ENCODE measurements at places on chromosomes 3 and 15.

DNA sequence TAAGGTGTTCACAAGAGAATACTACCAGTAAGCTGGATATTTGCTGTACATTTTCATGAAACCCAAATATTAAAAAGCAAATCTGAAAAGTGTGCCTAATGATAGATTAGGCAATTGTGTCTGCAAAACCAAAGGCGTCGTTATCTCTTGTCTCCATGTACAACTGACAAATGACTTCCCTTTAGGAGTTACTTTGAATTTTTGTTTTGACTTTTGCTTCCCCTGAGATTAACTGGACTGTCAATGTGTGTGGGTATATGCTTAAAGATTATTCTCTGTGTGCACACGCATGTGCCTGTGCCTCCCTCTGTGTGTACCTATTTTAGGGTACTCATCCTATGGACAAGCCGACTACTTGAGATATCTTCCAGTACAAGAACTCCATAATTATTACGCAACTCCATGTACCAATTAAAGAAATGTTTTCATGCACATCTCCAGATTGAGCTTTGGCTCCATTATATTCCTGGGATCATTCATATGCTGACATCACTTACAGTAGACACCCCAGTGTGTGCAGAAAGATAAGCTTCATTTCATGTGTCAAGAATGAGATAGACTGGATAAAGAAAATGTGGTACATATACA lies 431.2 kb upstream of the ADAMTS9 start:
- DNase-seq, result no peak

DNA sequence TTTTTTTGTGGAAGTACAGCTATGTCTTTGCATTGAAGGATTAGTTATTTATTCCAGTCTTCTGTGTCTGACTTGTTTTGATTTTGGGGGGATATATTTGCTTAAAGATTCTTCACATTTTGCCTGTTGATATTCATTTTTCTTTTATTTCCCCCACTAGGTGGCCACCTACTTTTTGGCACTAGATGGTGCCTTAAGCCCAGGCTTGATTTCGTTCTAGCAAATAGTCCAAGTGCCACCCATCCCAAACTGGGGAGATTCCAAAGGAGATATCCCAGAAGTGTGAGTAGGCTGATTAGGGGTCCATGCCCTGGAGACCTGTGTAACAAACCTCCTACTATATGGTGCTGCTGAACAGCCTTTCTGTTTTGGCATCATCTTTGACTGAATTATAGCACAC lies 80.0 kb upstream of the SPATA16 start:
- peak; percentile 8 for DNase-seq

DNA sequence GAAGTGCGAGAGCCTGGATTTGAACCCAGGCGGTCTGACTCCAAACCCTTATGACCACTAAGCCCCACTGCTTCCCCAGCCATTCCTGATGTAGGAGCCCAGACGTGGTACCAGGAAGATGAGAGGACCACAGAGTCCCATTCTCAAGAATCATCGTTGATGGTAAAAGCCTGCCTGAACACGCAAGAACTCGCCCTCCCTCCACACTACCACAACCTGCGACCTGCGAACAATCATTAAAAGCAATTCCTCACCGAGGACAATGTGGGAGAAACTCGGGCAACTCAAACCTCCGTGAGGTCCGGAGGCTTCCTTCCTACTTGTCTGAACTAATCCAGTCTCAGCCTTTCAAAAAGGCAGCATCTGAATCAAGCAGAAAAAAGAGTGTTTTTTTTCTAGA lies 10.3 kb downstream of the MAGI1 start:
- DNase-seq, result no peak

- DNase-seq, result no peak
Measured at GRCh38 chr3:120451272-120451761, 525 bp upstream of the FSTL1 start.

DNA sequence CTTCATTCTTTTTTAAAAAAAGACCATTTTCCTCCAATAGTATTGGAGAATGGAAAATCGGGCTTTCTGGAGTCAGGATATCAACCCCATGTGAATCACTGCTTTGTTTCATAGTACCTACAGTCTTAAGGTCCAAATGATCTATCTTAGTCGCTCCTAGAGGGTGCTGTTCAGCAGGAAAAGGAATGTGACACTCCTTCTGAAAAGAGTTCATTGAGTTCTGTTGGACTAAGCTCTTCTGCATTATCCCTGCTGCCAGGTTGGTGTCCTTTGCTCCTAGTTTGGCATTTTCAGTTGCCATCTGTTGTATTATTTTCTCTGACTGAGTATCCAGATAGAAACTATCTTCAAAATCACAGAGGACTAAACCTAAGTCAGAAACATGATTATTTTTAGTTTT lies 57.2 kb downstream of the POLQ start:
- no peak for DNase-seq

GRCh38 chr3:191166368-191166767 lies 32.7 kb upstream of the OSTN start:
- no peak for DNase-seq

DNA sequence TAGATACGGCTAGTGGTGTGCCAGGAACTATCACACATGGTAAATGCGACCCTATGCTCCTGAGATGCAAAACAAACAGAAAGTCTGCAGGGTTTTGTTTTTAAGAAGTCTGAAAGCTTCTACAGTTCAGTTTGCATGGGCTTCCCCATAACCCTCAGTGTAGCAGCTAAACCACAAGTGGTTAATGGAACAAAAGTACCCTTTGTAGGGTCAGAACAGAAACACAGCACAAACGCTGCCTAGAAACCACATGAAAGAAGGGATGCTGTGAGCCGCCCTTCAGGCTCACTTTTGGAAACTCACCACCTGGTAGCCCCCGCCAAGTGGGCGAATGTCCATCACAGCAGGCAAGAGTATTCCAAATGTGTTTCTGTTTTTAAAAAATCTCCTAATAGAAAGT lies 46.2 kb downstream of the CTDSPL start:
- DNase-seq, result no peak

- DNase-seq, result no peak
Measured at GRCh38 chr3:5430701-5431100, 243.2 kb downstream of the EDEM1 start.

- no peak for DNase-seq
Measured at GRCh38 chr3:109346770-109347295, 9.5 kb upstream of the DPPA4 start.

DNA sequence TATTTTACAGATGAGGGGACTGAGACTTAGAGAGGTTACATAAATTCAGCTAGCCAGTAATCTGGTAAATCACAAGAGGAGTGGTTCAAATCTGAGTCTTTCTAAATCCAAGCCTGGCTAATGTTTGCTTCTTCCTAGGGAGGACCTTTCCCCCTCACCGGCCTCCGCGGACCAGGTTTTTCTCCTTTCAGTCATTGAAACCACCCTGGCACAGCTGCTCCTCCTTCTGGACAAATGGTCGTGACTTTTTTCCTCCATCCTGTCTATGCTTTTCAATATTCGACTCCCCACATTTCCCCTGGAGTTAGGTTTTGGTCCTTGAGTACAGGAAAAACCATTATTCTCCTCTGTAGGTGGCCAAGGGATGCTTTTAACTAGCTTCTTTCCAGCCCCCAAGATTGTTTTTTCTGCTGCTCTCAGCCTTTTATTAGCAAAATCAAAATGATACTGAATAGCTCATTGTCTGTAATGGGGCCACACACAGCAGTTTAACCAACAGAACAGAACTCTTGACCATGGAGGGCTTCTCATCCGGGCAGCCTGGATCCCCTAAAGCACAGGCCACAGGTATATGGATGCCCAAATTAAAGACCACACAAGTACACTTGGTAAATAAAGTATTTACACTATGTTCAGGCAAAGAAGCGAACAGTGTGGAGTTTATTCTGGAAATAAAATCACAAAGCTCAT lies 85.9 kb upstream of the KLHL25 start:
- no peak for DNase-seq

DNA sequence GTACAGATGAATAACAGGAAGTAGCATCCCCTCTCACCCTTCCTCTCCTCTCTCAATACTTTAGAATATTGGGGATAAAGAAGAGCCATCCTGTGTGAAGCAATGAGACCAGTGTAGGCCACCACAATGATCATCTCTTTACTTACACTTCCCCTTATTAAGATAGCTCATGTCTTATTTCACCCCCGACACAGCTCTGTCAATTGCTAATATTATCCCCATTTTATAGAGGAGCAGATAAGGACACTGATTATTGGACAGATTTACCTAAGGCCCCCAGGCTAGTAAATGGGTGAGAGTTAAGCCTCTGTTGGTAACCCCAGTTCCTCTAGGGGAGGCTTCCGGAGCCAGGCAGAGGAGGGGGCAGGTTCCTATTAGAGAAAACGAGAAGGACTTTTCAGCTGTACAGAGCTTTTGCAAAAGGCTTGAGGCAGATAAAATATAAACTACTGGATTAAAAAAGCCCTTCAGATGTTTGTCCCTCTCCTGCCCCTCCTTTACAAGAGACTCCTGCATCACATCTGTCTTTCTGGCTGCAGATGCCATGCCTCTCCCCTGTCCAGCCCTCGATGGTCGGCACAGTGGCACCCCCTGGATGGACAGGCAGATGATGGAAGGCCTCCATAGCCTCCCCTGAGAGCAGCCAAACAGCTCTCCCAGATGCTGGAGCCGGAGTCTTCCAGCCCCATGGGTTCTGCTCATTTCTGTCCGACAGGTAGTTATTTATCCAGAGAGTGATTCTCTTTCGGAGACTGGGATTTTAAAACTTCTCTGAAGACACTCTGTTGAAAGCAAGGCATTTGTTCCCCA lies 49.4 kb upstream of the LCTL start:
- no peak for DNase-seq

GRCh38 chr3:49647741-49648140 lies 26.4 kb upstream of the APEH start:
- no peak for DNase-seq

DNA sequence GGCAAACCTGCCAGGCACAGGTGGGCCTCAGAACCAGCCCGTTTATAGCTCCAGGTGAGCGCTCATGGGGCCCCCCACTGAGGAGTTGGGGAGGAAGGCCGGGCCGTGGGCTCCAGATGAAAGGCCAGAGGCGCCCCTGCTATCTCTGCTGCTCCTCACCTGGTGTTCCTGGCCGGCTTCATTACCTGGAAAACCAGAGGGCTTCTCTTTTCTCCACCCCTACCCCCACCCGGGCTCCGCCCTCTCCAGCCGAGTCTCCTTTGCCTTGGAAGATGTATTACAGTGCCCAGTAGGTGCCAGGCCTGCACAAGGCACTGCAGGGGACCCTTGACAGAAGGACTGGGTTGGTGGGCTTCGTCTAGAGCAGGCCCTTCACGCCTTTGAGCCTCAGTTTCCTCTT lies 111.4 kb downstream of the WNT7A start:
- no peak for DNase-seq

GRCh38 chr3:98655666-98656065 lies 62.3 kb upstream of the CPOX start:
- DNase-seq, result no peak

- DNase-seq, result no peak
Measured at GRCh38 chr3:16151109-16151508, 23.4 kb upstream of the GALNT15 start.

GRCh38 chr3:119637679-119638477 lies 22.5 kb downstream of the POPDC2 start:
- DNase-seq, result no peak

DNA sequence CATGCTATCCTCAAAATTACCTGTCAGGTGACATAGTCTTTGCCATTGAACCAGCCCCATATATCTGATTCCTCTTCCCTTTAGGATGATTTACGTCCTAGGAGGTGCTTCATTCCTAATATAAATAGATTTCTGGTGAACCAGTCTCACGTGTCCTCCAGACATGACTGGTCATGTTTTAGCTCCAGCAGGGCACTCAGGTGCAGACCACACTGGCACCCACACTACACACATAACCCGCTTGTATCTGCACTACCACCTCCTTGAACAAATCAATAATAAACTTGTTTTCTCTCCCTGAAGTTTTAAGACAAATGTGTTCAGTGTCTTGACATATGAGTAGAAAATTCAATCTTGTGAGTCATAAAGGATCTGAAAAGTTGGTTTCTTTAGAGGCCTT lies 155.5 kb downstream of the GOLIM4 start:
- no peak for DNase-seq

- DNase-seq, result no peak
Measured at GRCh38 chr3:62888180-62888579, 13.0 kb upstream of the CADPS start.

GRCh38 chr3:123870033-123870432 lies 14.1 kb downstream of the MYLK start:
- no peak for DNase-seq

- no peak for DNase-seq
Measured at GRCh38 chr3:64651303-64651702, 36.5 kb downstream of the ADAMTS9 start.

DNA sequence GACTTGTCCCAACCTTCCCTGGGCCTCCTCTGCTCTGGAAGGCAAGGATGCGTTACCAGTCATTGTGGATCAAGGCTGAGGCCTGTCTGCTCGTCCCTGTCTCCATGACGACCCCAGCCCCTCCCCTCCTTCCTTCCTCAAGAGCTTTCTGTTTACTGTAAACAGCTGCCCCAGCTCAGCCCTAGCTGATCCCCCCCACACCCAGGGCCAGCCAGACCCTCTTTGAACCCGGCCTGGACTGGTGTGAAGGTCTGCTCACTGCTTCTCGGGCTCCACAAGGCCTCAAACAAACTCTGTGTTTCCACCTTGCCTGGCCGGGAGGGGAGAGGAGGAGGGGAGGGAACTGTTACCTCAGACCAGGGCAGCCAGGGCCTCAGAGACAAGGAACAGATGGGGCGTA lies 16.9 kb downstream of the VPS18 start:
- peak; percentile 80 for DNase-seq

DNA sequence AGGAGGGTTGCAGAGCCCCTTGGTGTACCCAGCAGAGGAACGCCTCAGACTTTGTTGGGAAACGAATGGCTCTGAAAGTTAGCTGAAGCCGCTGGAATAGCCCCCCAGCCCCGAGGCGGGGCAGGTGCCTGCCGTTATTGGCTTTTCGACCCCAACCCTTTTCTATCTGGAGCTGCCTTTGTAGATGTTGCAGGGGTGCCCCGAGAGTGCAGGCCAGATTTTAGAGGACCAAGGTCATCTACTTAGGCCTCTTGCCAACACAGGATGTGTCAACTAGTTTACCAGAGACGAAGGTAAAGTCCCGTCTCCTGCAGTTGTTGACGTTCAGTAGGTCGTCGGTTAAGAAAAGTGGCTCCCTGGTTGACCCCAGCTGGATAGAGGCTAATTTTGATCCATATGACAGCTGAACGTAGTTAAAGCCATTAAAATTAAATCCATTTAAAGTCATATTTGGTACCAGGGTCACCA lies 579 bp upstream of the UBE3A start:
- DNase-seq, result peak; percentile 2

- DNase-seq, result no peak
Measured at GRCh38 chr15:68206711-68207151, 1.6 kb upstream of the CALML4 start.

DNA sequence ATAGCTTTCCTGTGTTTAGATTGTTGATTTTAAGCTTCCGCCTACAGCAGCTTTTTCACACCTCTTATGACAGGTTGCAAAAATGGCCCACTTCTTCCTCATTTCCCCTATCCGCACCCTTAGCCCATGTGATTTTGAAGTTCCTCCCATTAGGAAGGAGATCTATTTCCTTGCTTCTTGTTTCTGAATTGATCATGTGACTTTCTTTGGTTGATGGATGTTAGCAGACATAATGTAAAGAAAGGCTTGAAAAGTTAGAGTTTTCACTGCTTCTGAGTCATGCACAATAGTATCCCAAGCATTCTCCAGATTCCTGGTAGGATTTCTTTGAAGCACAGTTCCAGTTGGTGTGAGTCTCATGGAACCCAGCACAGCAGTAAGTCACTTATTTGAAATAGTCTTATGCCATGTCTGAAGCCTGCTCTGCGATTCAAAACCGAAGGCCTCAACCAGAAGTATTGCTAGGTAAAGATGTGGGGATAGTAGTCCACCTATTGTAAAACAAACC lies 76.6 kb downstream of the EDEM1 start:
- DNase-seq, result peak; percentile 6

All from NT2/D1 (cell line).